ENCODE measurements at places on chromosomes 1 and 21.

GRCh38 chr1:190104961-190105360 is 372.7 kb downstream of the BRINP3 start:
- no peak for DNase-seq

GRCh38 chr1:242735323-242735722 is 210.8 kb upstream of the PLD5 start:
- no peak for DNase-seq

DNA sequence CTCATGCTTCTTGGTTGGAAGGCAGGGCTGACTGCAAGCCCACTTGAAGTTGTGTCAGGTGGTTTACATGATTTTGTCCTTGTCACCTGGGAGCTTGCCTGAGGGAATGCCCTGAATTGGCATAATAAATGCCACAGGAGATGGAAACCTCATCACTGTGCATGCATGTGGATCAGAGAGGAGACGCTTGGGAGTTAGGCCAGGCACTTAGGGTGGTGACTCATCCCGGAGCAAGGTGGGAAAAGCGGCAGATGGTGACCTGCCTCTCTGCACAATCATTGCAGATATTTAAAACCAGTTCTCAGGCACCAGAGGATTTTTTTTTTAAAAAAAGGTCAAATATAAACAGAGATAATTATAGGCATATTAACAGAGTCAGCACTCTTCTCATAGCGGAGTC is 202.2 kb upstream of the KIAA0040 start:
- DNase-seq = no peak

DNA sequence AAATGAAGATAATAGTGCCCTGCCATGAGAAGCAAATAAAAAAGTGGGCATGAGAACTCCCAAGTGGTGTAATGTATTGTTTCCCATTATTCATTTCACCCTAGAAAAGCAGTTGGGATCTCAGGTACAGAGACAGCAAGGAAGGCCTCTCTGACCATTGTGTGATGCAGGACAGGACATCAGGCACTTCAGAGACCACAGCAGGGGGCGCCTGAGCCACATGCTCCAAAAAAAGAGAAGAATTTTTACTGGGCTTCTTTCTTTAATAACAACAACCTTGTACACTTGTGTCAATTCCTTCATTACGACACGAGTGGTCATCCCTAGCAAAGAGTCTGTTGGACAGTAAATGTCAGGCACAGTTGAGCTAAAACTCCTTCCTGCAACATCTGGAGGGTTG is 533.3 kb downstream of the OMA1 start:
- DNase-seq = no peak

GRCh38 chr1:208910161-208910560 is 666.0 kb upstream of the PLXNA2 start:
- DNase-seq = no peak

DNA sequence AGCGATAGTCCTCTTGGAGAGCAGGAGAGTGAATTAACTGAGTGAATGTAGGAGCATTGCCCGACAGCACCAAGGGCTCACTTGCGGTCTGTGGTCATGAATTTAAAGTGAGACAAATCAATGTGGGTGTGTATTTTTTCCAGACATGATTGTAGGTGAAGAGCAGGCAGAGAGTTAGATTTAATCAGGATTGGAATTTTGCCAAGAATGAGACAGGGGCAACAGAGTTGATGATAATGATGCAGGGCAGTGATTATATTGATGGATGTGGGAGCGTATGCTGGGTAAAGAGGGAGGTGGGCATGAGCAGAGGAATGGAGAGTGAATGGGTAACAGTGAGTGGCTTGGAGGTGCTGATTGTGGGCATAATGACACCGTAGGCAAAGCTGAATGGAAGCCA is 20.0 kb upstream of the SYT6 start:
- DNase-seq = no peak

- DNase-seq = no peak
Measured at GRCh38 chr1:210674151-210674550, 345.4 kb downstream of the HHAT start.

- DNase-seq = no peak
Measured at GRCh38 chr1:180909005-180909414, 3.7 kb upstream of the KIAA1614 start.

DNA sequence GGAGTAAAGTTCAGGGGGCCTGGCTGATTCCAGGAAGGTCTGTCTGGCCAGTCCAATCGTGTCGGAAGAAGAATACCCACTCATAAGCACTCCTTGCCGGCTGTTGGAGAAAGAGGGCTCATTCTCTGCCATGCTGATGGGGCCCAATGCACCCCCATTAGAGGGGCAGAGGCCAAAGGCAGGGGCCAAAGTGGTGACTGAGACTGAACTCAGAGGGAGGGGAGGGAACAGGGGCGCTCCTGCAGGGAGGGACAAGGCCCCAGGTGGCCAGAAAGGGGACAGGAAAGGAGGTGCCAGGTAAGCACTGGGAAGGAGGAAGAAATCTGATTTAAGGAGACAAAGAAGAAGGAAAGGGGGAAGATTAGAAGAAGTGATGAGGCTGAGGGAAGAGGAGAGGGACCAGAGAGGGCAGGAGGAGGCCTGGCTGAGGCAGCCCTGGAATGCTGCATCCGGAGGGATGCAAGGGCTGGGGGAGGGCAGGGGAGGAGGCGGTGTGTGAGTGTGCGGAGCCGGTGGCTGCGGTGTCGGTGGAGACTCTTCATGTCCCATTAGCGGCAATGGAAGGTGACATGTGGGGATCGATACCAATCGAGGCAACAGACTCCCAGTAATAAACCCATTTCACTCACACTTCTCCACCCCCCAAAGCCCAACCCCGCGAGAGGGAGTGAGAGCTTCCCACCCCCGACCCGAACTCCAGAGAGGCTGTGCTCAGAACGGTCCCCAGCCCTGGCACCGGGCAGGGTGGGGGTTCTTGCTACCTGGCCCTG is 12.0 kb upstream of the ETV3L start:
- DNase-seq = no peak

DNA sequence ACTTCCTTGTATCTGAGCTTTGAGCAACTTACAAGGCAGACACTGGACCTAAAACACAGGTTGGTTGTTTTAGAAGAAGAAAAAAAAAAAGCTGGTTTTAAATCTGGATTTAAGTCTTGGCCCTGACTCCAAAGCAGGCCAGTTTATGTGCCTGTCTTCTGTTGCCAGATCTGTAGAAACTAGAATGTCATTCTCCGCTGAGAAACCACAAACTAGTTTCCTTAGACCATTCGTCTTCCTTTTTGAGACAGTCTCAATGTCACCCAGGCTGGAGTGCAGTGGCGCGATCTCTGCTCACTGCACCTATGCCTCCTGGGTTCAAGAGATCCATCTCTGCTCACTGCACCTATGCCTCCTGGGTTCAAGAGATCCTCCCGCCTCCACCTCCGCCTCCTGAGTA is 33.9 kb downstream of the APP start:
- DNase-seq = no peak

DNA sequence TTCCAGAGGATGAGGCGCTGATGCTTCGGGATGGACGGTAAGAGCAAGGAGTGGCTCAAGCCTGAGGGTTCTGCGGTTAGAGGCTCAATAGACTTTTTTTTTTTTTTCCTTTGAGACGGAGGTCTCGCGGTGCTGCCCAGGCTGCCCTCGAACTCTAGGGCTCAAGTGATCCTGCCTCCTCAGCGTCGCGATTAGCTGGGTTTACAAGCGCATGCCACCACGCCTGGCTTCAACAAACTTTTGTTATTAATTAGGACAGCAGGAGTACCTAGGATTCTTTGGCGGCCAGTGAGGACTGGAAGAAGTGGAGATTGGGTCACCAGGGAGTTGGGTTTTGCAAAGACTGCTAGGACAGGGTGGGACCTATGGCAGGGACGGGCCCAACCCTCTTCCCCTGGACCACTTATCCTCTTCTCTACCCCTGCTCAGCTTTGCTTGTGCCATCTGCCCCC is 587 bp downstream of the SCNM1 start:
- DNase-seq = no peak

- DNase-seq = peak; percentile 72
Measured at GRCh38 chr1:201538612-201539551, at the start of gene NAV1. NAV1 (plus strand) TSS chr1:201539127; CDS start chr1:201622885, 83,758 bp downstream.

DNA sequence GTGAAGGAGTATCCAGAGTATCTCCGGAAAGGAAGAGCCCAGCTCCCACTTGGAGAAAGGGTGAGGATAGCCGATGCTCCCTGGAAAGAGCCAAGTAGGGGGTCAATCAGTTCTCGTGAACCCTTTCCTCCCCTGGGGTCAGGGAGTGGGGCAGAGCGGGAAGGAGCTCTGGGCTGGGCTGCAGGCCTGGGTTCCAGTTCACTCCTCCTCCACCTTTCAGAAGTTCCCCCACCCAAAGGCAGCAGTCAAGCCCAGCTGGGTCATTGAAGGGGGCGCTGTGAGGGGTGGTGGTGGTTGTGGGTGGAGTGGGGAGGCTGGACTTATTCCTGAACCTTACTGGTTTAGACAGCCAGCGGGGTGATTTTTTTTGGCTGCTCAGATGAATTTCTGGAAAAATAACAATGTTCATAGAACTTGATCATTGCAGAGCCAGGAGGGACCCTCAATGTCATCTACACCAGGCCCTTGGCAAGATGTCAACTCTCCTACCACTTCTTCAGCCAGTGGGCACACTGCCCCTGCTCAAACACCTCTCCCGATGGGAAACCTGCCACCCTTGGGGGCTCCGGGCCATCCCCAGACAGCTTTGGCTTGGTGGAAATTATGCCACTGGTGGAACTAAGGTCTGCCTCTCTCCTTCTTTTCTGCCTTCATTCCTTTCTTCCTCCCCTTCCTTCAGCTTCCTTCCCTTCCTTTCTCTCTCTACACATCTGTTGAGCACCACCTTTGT is 235.8 kb downstream of the TRABD2B start:
- DNase-seq = no peak

DNA sequence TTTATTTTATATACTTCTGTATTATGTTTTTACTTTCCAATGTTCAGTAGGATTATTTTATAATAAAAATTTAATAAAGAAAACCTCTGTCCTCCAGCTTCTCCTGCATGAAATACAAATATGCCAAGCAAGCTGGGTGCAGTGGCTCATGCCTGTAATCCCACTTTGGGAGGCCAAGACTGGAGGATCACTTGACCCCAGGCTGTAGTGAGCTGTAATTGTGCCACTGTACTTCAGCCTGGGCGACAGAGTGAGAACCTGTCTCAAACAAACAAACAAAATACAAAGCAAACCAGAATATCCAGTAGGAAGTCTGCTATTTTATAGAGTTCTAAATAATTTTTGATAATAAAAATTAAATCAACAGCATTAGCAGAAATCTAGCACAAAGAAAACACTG is 168.8 kb downstream of the EIF4G3 start:
- DNase-seq = no peak

Measured in hypothalamus (tissue), 51 donors.